Activated naive CD8-positive, alpha-beta T cell treated with anti-CD3 and anti-CD28 coated beads, Interleukin-2, amount 50 U/mL, for 16 hours (primary cell): ENCODE measurements at places on chromosomes 12 and 14.

- peak; percentile 46 for DNase-seq
Measured at GRCh38 chr14:74945852-74946658, 9.3 kb downstream of the PGF start.

- no peak for DNase-seq
Measured at GRCh38 chr12:9706086-9706685, 26.7 kb downstream of the CLECL1 start.

DNA sequence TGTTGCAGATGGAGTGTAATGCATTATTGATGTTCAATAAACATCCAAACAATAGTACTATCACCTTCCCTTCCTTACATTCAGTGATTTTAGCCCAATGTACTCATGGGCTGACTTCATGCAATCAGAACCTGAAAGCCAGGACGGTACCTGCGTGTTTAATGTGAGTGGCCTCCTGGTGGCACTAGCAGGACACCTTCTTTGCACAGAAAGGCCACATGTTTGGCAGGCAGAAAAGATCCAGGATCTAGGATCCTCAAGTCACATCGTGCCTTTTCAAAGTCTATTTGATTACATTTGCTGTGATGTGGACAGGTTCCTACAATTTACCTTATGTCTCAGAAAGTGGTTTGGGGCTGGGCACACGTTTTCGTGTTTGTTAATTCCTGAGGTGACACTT lies 82.9 kb downstream of the NEDD1 start:
- DNase-seq = no peak

GRCh38 chr12:84912198-84913128 lies at the start of gene SLC6A15:
Gene SLC6A15 (minus strand): TSS chr12:84912799. CDS start chr12:84892120, 20,679 bp downstream.
- no peak for DNase-seq
